ENCODE measurements at places on chromosomes 3 and 15.

- DNase-seq: no peak
Observed at GRCh38 chr15:70617076-70617910, 146.1 kb downstream of the UACA start.

- no peak for DNase-seq
Observed at GRCh38 chr3:62672988-62673313, 202.3 kb downstream of the CADPS start.

GRCh38 chr3:56921573-56922453 lies 120.1 kb upstream of the ARHGEF3 start:
- no peak for DNase-seq

- no peak for DNase-seq
Observed at GRCh38 chr15:45387380-45388007, 9.2 kb upstream of the GATM start.

- peak; percentile 53 for DNase-seq
Observed at GRCh38 chr15:51341366-51342226, at the start of gene GLDN. Gene GLDN (plus strand): TSS chr15:51341655. CDS start chr15:51341685, 30 bp downstream.

- DNase-seq: no peak
Observed at GRCh38 chr15:23538648-23539047, 26.8 kb upstream of the MKRN3 start.

DNA sequence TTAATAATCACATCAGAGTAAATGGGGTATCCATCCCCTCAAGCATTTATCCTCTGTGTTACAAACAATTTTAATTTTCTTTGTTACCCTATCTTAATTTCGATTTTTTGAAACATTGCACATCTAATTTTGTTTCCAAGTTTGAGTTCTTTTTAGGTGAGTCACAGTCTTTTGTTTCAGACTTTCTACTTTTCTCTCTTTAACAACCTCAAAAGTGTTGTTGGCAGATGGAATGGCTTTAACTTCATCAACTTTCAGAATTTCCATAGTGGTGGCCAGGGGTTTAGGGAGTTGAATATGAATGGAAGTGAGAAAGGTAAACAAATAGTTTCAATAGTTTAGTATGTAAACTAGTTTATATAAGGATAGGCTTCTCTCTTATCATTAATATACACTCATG lies 223.0 kb upstream of the MLF1 start:
- DNase-seq: no peak

DNA sequence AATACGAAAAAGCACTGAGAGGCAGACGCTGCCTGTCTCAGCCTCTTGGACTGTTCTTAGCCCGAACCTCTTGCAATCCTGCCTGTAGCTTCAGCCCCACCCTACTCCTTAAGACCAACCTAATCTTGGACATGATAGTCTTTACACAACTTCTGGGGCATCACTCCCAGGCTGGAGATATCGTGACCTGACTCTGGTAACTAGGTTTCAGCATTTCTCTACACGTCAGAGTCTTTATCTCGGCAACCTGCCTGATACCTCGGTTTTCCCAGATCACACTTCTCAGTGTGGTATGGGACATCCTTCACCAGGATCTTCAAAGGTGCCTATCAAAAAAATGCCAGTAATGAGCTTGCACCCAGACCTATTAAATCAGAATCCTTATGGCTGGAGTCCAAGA lies 590.2 kb upstream of the KCNMB2 start:
- no peak for DNase-seq

GRCh38 chr3:166291186-166291955 lies 454.1 kb upstream of the BCHE start:
- no peak for DNase-seq

DNA sequence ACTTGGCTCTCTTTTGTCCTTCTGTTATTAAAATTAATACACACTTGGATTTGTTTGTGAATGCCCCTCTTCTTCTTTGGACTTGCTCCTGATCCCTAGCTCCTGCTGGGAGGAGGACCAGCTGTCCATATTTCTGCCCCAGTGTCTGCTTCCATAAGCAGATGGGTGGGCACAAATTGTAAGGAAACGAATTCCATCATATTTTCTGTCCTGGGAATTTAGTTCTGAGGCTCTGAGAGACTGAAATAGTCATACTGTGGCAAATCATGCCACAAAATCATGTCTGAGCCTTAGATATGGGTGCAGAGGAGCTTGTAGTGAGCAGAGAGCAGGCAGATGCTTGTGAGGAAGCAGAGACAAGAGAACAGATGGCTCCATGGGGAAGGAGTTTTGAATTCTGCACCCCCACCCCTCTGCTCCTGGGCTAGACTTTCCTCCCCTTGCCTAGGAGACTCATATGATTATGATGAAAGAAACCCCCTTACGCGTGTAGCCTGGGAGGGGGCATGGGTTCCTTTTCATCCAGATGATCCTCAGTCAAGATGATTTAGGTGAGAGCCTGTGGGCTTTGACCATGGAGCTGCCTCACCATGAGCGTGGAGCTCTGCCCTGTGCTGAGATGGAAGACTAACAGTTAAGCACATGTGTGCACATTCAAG lies 50.6 kb downstream of the SV2B start:
- DNase-seq: no peak

DNA sequence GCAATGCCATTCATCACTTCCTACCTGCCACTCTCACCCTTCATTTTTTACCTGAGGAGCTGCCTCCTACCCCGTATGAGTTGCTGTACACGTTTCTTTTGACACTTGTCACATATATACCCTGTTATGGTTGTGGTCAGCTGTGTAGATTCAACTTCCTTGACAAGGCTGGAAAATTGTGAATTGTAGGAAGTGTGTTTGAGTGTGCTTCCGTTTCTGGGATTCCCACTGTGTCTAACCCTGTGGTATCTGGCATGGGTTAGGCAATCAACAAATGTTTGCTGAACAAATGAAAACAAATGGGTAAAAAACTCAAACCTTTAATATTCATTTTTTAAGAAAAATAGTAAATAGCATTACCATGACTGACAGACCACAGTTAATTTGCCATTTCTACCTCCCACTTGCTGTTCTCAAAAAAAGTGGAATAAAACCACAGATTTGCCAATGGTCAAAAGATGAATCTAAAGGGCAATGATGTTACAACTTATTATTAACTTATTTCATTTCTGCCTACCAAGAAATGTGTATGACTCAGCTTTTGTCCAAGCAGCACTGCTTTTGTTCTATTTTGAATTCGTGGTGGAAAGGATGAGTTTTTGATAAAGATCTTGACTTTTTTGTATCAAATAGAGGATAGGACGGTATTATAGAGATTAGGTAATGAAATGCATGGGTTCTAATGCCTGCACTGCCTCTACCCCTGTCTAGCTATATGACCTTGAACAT lies 404.6 kb downstream of the LPP start:
- DNase-seq: no peak

- peak; percentile 64 for DNase-seq
Observed at GRCh38 chr15:80931721-80932512, 57.7 kb downstream of the MESD start.

GRCh38 chr15:65927545-65927944 lies 58.3 kb downstream of the RAB11A start:
- no peak for DNase-seq

DNA sequence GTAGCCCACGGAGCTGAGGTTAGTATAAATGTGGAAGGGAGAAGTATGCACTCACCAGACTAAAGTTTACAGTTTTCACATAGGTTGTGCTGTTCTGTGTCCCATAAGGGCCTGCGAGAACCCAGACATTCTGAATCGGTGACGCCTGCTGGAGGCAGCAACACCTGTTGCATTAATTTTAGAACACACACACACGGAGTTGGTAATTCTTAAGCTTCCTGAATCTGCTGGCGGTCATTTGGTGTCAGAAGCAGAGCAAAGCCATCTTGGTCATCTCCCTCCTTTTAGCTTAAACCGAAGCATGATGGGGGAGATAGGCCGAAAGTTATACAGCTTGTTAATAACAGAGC lies 41.1 kb upstream of the AP3B2 start:
- DNase-seq: peak; percentile 63

- DNase-seq: no peak
Observed at GRCh38 chr15:39445931-39446330, 134.9 kb upstream of the THBS1 start.

DNA sequence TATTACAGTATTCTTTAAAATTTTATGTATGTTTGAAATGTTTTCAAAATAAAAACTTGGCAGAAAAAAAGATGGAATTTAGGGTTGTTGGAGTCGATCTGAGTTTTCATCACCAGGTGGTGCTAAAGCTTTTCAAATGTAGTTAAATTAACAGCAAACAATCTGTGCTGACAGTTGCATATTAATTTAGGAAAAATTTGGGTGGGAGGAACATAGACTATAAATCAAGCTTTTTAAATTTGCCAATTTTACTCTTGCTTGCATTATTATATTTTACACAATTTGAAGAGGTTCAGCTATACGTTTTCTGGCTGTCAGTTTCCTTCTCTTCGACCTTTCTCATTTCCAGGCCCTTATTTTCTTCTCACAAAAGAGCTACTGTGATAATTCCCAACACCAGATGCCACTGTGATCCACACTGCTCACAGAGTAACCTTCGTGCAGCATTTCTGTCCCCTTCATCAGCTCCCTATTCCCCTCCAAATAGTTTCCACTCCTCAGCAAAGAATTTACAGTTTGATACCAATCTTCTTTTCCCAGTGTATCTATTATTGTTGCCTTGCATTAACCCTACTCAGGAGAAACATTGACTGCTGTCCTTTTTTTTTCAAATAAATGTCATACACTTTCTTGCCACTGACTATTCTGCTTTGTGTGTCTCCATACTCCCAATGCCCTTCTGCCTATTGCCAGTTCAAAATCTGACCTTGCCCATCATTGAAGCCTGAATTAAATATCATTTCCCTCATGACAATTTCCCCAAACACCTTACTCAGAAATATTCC lies 53.4 kb upstream of the EIF5A2 start:
- no peak for DNase-seq

DNA sequence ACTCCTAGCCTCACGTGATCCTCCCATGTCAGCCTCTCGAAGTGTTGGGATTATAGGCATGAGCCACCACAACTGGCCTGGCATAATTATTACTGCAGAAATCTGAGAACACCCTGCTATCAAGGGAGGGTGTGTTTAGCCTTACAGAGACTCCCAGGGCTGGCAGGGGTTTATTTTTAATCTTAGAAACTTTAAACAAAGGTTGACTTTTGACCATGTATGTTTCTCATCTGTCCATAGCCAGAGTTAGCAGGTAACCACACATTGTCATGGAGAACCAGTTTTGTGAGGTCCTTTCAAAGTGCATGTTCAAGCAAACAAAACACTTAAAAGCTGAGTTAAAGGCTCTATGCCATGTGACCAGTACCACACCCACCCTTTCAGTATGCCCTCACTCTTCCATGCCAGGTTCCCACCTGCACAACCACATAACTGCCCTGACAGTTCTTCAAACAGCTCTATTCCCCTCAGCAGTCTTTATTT lies 11.1 kb downstream of the SIAH2 start:
- DNase-seq: no peak

GRCh38 chr3:49626101-49626581 lies 48.0 kb upstream of the APEH start:
- no peak for DNase-seq

DNA sequence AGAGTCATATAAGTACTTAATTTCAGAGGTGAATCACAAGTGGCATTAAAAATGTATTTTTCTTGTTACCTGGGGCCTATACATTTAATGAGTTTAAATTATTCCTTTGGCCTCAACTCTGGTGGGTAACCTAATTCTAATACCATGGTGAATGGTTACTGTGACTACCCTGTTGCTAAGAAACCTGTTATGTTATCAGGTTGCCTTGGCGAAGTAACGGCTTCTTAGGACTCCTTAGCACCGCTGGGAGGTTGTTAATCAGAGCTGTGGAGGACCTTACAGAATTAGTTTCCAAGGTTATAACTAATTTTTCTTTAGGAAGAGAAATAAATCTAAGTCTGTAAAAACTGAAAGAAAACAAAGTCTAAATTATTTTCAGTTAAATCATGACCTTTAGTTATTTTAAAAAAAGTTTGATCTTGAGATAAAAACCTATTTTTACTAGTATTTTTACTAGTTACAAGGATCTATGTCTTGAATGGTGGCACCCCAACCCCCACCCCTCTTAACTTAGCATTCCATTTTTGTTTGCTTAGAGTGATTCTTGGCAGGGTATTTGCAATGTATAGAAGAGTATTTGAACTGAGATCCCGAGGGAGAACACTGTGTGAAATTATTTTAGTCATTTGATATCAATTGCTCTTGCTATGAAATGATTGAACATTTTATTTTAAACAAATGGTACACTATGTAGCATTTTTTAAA lies 155.5 kb downstream of the FNDC3B start:
- DNase-seq: no peak

DNA sequence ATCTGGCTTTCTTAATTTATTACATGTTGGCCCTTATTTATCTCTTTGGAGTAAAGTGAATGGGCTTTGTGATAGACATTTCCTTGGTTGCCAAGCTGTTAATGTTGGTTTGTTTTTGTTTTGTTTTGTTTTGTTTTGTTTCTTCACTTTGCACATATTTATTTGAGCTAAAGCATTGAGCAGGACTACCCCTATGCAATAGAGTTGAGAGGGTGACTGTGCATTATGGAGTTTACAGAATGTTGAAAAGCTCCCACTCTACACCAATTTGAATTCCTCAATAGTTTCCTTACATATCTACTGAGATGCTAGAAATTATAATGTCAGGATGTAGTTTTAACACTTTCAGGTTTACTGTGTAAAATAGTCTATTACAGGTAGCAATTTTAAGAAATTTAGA lies 462.8 kb upstream of the CBLB start:
- DNase-seq: no peak

GRCh38 chr3:69510481-69511030 lies 124.7 kb upstream of the FRMD4B start:
- no peak for DNase-seq

DNA sequence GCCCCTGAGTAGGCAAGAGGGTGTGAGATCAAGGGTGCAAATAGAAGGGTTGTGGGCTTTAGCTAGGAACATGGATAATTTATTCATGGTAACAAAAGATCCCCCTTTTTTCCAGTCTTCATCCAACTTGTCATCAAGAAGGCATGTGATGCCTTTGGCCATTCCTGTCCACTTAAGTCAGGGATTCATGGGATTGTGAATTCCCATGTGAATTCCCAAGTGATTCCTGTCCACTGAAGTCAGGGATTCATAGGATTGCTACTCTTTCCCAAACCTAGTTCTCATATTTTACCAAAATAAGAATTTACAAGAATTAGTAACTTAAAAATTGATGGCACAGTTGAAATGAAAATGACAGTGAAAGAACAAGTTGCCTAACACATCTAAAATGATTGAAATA lies 40.8 kb downstream of the HMG20A start:
- DNase-seq: no peak

GRCh38 chr3:118977671-118978392 lies 56.8 kb downstream of the IGSF11 start:
- no peak for DNase-seq

DNA sequence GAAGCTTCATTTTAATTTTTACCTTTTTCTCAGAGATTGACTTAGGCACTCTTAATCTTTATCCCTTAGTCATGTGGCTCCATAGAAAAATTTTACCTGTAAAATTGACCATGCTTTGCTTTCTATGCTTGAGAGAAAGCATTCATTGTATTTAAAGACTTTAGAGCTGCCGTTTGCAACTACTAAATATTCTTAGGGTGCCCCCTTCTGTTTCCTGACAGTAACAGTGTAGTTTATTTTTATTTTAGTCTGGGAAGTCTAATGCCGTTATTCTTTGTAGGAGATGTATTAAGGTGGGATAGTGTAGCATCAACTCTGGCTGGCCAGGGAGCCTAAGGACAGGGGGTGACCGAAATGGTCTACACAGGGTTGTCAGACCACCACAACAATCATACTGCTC lies 84.5 kb upstream of the SYNPR start:
- DNase-seq: no peak

- DNase-seq: no peak
Observed at GRCh38 chr3:176321099-176321498, 876.2 kb downstream of the TBL1XR1 start.

GRCh38 chr15:70385711-70386110 lies 288.0 kb upstream of the TLE3 start:
- DNase-seq: no peak

- peak; percentile 38 for DNase-seq
Observed at GRCh38 chr15:40282869-40283614, at the start of gene ANKRD63. Gene ANKRD63 (minus strand): TSS chr15:40283064. CDS start chr15:40282586, 478 bp downstream.

Data from psoas muscle (tissue), 8 donors.